ENCODE measurements at places on chromosomes 4 and X.
A peak's percentile ranks its signal among the peaks of the same experiment; 100 is the strongest.

DNA sequence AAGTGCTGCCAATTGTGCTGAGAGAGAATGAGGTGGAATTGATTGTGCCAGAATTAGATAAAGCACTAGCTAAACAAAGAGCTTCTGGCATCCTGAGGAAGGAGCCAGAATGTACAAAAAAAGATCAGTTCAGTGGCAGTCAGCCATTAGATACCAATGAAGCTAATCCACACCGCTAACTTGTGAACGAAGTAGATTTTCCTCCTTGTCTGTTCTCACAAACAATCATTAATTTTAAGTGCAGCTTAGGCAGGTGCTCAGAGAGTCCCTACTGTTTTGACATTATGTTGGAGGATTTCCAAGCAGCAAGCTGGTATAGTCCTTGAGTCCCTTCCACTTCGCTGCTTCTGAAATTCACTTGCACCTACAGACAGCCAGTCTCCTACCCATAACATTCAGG is 617.4 kb downstream of the CENPC start:
- peak; percentile 39 for DNase-seq

- no peak for DNase-seq
Measured at GRCh38 chr4:183783991-183784553, 121.0 kb upstream of the STOX2 start.

DNA sequence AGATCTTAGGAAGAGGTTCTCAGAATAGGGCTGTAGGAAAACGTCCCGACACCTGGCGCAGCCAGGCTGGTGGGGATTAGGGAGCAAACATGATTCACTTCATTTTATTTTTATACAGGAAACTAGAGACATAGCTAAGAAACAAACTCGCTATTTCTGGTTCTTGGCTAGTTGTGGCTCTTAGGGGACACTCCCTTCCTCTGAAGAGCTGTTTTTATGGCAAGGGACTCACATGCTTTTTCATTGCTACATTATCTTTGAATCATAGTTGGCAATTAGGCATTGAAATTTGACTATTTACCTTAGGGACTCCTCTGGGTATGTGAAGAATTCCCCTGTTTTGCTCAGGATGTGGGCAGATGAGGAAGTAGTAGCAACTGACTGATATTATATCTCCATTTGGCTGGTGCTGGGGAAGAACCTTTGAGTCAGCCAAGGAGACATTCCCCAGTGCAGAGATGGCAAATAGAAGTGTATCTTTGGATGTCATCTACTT is 174.5 kb downstream of the SMIM20 start:
- DNase-seq: no peak

GRCh38 chrX:72569786-72570185 is 2.9 kb downstream of the HDAC8 start:
- DNase-seq: no peak

DNA sequence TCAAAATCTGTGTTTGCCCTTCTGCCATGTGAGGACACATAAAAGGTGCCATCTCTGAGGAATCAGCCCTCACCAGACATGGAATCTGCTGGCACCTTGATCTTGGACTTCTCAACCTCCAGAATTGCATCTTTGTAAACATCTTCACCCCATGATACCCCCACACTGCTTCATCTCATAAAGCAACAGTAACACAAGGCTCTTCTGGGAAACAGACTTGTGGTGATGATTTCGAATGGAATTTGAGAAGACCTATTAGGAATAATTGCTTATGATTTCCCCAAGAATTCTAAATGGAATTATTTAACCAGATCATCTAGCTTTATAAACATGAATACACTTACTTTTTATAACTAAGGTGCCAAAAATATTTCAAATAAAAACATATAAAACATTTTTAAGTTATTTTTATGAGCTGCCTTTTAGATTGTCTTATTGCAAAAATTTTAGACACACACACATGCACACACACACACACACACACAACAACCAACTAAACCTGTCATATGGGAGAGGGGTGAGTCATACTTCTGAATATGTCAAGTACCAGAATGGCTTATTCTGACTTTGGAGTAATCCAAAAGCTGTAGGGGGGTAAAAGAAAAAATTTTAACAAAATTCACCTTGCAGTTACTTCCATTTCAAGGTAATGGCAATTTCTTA is 82.0 kb downstream of the USP46 start:
- DNase-seq: peak; percentile 21
